ENCODE measurements at places on chromosomes 3 and 15. TPM values are rescaled to one million over a fixed set of nuclear protein-coding genes. Genes with fewer than 3 reads are reported as not detected.
A peak's percentile ranks its signal among the peaks of the same experiment; 100 is the strongest.

- peaks cover 60% of the 10 kb centered on the region for H3K4me1 ChIP-seq
- no peak for DNase-seq
- H3K27ac ChIP-seq = peak overlapping the region; percentile 5
- no peaks in the 10 kb centered on the region for H3K36me3 ChIP-seq
- H3K4me3 ChIP-seq = no peak overlapping the region
Observed at GRCh38 chr15:47820747-47821319, 103.5 kb downstream of the SEMA6D start.

DNA sequence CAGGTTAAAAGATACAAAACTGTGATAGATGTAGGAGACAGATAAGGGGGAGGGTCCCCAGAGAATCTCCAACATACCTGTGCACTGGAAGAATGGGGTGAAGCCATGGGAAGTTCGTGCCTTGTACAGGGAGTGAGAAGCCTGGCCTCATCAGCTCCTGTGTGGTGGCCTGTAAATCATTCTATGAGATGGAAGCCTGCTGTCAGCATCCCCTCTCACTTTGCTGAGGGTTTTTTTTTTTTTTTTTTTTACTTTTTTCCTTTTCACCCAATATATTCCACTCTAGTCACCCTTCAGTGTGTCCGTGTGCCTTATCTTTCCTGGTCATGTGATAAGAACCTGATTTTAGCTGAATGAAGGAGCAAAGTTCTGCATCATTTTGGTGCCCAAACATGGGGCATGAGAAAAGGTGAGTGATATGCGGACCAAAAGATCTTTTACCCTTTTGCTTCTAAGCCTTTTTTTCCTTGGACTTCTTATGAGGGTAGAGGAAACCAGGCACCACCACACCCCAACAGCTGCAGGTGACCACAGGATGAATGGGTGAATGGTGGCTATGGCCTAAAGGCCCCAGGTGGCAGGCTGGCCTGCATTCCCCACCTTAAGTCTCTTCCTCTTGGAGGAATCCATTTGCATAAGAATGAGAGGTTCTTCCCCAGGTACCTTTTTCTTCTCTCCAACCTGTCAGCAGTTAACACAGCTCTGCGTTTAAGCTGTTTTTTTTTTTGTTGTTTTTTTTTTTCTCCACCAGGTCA, 1345.0 kb downstream of the NSUN3 start:
- H3K4me3 ChIP-seq = no peak overlapping the region
- H3K36me3 ChIP-seq = peaks cover 3% of the 10 kb centered on the region
- H3K27ac ChIP-seq = no peak overlapping the region
- no peaks in the 10 kb centered on the region for H3K27me3 ChIP-seq
- no peaks in the 10 kb centered on the region for H3K4me1 ChIP-seq

DNA sequence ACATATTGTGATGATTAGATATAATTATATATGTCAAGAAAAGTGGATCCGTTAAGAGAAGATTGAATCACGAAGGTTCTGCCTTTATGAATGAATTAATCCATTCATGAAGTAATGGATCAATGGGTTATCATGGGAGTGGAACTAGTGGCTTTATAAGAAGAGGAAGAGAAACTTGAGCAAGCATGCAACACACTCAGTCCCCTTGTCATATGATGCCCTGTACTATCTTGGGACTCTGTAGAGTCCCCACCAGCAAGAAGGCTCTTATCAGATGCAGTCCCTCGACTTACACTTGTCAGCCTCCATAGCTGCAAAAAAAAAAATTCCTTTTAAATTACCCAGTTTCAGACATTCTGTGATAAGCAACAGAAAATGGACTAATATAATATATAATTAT, 301.9 kb downstream of the RAP2B start:
- no peaks in the 10 kb centered on the region for H3K27me3 ChIP-seq
- no peaks in the 10 kb centered on the region for H3K36me3 ChIP-seq
- no peak overlapping the region for H3K27ac ChIP-seq
- no peak for DNase-seq

PRSS50 gene
- total RNA-seq = 4.8 TPM

- no peak overlapping the region for H3K4me3 ChIP-seq
- peaks cover 15% of the 10 kb centered on the region for H3K4me1 ChIP-seq
Observed at GRCh38 chr3:182596676-182597410, 196.5 kb upstream of the ATP11B start.

DNA sequence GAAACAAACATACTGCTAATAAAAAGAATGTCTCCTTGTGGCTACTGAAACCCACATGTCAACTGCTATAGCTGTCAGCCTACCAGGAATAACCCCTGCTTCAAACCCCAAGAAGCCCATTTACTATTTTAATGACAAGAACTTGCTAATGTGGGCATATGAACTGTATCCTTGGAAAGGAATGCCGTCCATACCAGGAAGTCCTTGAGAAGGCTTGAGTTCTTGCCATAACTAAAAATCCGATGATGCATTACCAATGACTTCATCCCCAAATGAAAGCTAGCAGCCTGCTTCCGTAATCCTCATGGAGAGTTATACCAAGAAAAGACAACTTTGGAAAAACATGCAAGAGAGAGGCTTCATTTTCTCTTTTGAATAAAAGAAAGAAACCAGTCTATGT, 34.8 kb downstream of the MINDY4B start:
- no peak for DNase-seq
- no peaks in the 10 kb centered on the region for H3K27me3 ChIP-seq
- no peaks in the 10 kb centered on the region for H3K36me3 ChIP-seq
- H3K4me1 ChIP-seq = peaks cover 5% of the 10 kb centered on the region
- H3K4me3 ChIP-seq = no peak overlapping the region
- H3K27ac ChIP-seq = no peak overlapping the region

DUOXA1 gene
- 5.8 TPM for total RNA-seq

- no peak overlapping the region for H3K27ac ChIP-seq
- H3K36me3 ChIP-seq = no peaks in the 10 kb centered on the region
- H3K4me1 ChIP-seq = peaks cover 11% of the 10 kb centered on the region
Observed at GRCh38 chr3:25901796-25902195, 111.9 kb downstream of the OXSM start.

RAD54L2 gene
- total RNA-seq = 43.8 TPM

CORO2B gene
- 1.00 TPM for total RNA-seq

SPG21 gene
- 94.8 TPM for total RNA-seq

DNA sequence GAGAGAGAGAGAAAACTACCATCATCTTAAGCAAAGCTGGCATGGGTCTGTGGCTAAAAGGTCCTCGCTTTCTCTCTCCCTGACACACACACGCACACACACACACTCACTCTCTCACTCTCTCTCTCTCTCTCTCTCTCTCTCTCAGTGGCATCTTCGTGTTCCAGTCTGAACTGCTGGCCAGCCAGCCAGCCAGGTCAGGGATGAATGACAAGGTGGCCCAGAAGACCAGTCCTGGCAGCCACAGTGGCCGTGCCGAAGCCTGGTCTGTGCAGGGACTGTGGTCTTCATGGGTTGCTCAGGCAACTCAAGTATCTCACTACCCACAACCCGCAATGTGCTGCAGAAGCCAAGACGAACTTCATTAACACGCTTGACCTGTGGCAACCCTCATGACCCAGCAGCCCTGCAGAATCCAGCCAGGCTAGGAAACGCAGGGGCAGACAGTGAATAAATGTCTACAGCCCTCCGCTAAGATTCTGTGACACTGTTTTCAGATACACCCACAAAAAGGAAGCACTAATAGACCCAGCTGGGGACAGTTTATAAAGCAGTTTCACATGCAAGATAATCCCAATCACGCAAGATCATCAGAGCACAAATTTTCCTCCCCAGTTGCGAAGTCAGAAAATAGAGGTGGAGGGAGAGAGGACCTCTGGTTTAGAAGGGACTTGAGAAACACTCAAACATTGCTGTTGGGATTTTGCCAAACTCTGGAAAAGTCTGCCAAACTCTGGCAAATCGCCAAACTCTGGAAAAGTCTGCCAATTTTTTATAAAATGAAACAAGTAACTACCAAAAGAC, 66.4 kb downstream of the XXYLT1 start:
- H3K27me3 ChIP-seq = no peaks in the 10 kb centered on the region
- no peak overlapping the region for H3K4me3 ChIP-seq
- peak overlapping the region; percentile 90 for H3K27ac ChIP-seq

DNA sequence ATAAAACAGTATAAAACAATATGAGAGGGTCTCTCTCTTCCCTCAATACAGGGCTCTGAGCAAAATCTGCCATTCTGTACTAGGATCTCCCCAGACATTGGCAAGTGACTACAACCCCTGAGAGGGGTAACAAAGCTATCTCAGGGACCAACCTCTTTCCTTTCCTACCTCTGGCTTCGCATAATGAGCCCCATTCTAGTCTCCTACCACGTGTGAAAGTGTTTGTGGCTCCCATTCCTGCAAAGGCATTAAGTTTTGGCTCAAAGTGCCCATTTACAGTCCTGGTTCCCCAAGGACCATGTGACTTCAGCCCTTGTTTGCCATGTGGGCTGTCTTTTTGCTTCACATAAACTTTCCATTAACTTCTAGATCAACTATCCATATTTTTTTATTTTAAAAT, 46.4 kb downstream of the SCN11A start:
- no peak for DNase-seq
- H3K4me1 ChIP-seq = no peaks in the 10 kb centered on the region
- H3K27me3 ChIP-seq = no peaks in the 10 kb centered on the region
- H3K36me3 ChIP-seq = no peaks in the 10 kb centered on the region

SAMMSON gene
- total RNA-seq = not detected

DNA sequence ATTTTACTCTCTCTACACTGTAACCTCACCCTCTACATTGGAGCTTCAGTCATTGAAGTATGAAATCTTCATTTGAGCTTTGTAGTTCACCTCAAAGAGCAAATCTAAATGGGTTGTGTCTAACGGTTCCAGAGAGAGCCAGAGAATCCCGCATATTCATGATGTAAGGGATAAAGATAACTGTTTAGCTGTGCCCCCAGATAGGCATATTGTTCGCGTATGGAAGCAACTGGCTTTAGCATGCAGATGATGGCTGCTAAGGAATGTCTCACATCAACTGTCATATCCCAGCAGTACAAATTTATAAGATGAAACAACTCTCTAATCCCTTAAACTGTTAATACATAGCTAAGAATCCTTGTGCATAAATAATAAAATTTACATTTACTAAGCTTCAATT, 412.7 kb upstream of the ROBO2 start:
- no peak overlapping the region for H3K27ac ChIP-seq
- no peak overlapping the region for H3K4me3 ChIP-seq
- no peak for DNase-seq

FGF12 gene
- 0.97 TPM for total RNA-seq

COLQ gene
- total RNA-seq = 10.0 TPM

ADAMTS9 gene
- total RNA-seq = 129 TPM

DNA sequence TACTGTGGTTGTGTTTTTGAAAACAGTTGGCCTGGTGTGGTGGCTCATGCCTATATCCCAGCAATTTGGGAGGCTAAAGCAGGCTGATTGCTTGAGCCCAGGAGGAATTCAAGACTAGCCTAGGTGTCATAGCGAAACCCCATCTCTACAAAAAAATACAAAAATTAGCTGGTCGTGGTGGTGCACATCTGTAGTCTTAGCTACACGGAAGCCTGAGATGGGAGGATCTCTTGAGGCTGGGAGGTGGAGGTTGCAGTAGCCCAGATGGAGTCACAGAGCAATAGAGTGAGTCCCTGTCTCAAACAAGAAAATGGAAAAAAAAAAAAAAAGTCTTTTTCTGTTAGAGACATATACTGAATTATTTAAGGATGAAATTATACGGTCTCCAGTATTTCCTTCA, 14.7 kb upstream of the LRRFIP2 start:
- H3K27ac ChIP-seq = no peak overlapping the region
- no peak for DNase-seq

TRA2B gene
- 222 TPM for total RNA-seq

GRCh38 chr15:89356634-89357298, 22.1 kb upstream of the POLG start:
- peaks cover under 1% of the 10 kb centered on the region for H3K4me1 ChIP-seq
- no peak for DNase-seq
- H3K36me3 ChIP-seq = no peaks in the 10 kb centered on the region
- no peak overlapping the region for H3K27ac ChIP-seq
- H3K4me3 ChIP-seq = no peak overlapping the region
- H3K27me3 ChIP-seq = peaks cover 91% of the 10 kb centered on the region

- H3K4me3 ChIP-seq = no peak overlapping the region
- H3K27ac ChIP-seq = no peak overlapping the region
- H3K4me1 ChIP-seq = peaks cover 34% of the 10 kb centered on the region
Observed at GRCh38 chr3:113251817-113252216, 40.5 kb downstream of the BOC start.

LRRIQ4 gene
- total RNA-seq = 0.11 TPM

GRCh38 chr3:42502429-42503250, at the start of gene VIPR1:
VIPR1 (plus strand) TSS chr3:42502643; CDS start chr3:42502736, 93 bp downstream.
- peaks cover 22% of the 10 kb centered on the region for H3K4me1 ChIP-seq

GRCh38 chr15:51331141-51331540, 7.3 kb downstream of the CYP19A1 start:
- H3K27ac ChIP-seq = no peak overlapping the region
- peaks cover 8% of the 10 kb centered on the region for H3K4me1 ChIP-seq
- no peak for DNase-seq
- H3K36me3 ChIP-seq = no peaks in the 10 kb centered on the region
- H3K27me3 ChIP-seq = no peaks in the 10 kb centered on the region
- H3K4me3 ChIP-seq = no peak overlapping the region

DNA sequence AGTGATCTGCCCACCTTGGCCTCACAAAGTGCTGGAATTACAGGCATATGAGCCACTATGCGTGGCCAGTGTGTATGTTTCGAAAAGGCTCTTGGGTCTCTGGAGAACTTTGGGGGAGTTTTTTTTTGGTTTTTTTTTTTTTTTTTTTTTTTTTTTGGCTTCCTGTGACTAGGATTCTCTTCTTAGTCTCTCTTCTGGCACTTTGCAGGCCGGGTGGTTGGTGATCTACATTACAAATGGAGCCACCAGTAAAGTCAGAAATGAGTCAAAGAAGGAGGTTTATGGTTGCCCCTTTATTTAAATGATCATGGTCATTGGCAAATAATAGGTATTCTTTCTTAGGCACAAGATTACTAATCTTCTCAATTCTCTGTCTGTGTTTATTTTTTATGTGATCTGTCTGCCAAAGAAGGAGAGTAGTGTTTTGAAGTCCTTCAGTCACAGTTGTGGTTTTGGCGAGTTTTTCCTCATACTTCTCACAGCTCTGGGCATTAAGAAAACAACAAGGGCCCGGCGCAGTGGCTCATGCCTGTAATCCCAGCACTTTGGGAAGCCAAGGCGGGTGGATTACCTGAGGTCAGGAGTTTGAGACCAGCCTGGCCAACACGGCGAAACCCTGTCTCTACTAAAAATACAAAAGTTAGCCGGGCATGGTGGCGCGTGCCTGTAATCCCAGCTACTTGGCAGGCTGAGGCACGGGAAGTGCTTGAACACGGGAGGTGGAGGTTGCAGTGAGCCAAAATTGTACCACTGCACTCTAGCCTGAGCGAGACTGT, 38.3 kb downstream of the PDE8A start:
- peaks cover 10% of the 10 kb centered on the region for H3K4me1 ChIP-seq
- no peak overlapping the region for H3K27ac ChIP-seq
- H3K36me3 ChIP-seq = no peaks in the 10 kb centered on the region
- H3K4me3 ChIP-seq = no peak overlapping the region
- DNase-seq = no peak

GRCh38 chr15:85499371-85499887, 119.0 kb downstream of the AKAP13 start:
- DNase-seq = no peak
- no peaks in the 10 kb centered on the region for H3K36me3 ChIP-seq
- H3K27ac ChIP-seq = peak overlapping the region; percentile 40
- H3K27me3 ChIP-seq = no peaks in the 10 kb centered on the region
- H3K4me1 ChIP-seq = peaks cover 60% of the 10 kb centered on the region

Measured in mesothelial cell of epicardium (in vitro differentiated cells).